Esophagus squamous epithelium (tissue), 5 donors: ENCODE measurements at places on chromosomes 11 and 22. TPM values are rescaled to one million over a fixed set of nuclear protein-coding genes. Genes with fewer than 3 reads are reported as not detected.

The FAM168A gene
- total RNA-seq = 9.4 TPM

DNA sequence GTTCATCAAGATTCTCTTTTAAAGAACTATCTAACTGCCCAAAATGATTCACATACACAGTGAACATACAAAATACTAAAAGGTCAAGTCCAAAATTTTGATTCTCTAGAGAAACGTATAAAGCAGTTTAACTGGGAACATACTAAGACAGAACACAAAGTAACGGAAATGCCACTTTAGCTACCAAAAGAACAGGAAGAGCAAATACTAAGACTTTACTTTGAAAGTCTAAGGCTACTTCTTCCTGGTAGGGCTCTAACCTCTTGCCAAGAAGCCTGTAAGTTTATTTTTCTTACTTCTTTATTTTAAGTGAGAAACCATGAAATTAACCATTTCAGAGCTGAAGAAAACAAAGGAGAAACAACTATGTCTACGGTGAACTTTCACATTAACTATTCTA is 6.2 kb downstream of the PICALM start:
- H3K27ac ChIP-seq = peak overlapping the region; percentile 95
- DNase-seq = no peak
- H3K4me3 ChIP-seq = peak overlapping the region; percentile 78
- no peaks in the 10 kb centered on the region for H3K27me3 ChIP-seq
- no peaks in the 10 kb centered on the region for H3K36me3 ChIP-seq

The ANKK1 gene
- 0.21 TPM for total RNA-seq

- no peak overlapping the region for H3K4me3 ChIP-seq
- no peak for DNase-seq
- no peaks in the 10 kb centered on the region for H3K36me3 ChIP-seq
Measured at GRCh38 chr11:75920848-75921247, 105.8 kb downstream of the UVRAG start.

GRCh38 chr11:34827228-34827627 is 89.0 kb downstream of the APIP start:
- peaks cover 14% of the 10 kb centered on the region for H3K4me1 ChIP-seq
- H3K36me3 ChIP-seq = no peaks in the 10 kb centered on the region
- no peaks in the 10 kb centered on the region for H3K27me3 ChIP-seq
- H3K4me3 ChIP-seq = no peak overlapping the region
- DNase-seq = no peak

DNA sequence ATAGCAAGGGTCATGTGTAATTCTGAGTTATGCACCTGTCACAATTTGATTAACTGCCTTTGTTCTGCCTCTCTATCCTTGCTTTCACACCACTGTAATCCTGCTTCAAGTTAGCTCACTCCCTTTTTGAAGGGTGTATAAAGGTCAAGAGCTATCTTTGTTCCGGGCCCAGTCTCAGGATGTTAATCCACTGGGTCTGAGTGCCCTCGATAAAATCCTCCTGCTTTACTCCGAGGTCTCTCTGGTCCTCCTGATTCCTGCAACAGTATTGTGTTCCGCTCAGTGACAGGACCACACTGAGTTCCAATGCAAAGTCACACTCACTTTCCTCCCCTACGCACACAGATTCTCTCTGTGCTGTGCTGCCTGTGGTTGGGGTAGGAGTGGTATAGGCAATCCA is 186.5 kb downstream of the DYNC2H1 start:
- no peak overlapping the region for H3K27ac ChIP-seq
- DNase-seq = no peak
- H3K27me3 ChIP-seq = no peaks in the 10 kb centered on the region
- H3K36me3 ChIP-seq = peaks cover 55% of the 10 kb centered on the region
- H3K4me1 ChIP-seq = no peaks in the 10 kb centered on the region

DNA sequence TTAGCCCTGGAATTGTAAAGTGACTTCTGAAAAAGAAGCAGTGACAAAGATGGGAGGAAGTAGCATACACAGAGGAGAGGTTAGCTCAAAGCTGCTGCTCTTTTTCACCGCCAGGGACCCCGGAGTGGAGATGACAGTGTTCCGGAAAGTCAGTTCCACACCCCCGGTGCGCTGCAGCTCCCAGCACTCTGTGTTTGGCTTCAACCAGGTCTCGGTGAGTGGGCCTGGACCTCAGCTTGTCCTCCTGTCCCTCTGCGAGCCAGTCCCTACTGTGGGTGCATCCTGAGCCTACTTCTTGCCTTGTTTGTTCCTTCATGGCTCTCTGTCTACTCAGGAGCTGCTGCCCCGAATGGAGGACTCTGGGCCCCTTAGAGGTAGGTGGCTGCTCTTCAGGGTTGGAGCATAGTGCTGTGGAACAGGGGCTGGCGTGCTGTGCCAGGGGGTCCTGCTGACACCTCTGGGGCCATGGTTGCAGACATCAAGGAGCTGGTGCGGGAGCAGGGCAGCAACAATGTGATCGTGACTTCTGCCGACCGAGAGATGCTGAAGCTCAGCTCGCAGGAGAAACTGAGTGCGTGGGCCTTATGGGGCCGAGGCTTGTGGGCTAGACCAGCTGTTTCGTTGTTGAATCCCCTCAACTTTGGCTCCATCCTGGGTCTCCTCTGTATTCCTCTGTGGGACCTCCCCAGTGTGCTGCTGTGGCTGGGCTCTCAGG is 1.7 kb downstream of the PCNX3 start:
- no peak overlapping the region for H3K27ac ChIP-seq
- peaks cover 27% of the 10 kb centered on the region for H3K4me1 ChIP-seq
- H3K36me3 ChIP-seq = peaks cover 62% of the 10 kb centered on the region
- H3K27me3 ChIP-seq = no peaks in the 10 kb centered on the region
- no peak overlapping the region for H3K4me3 ChIP-seq

The TRIM66 gene
- total RNA-seq = 4.7 TPM

GRCh38 chr11:63709336-63709884 is 28.1 kb downstream of the RTN3 start:
- no peaks in the 10 kb centered on the region for H3K27me3 ChIP-seq
- H3K4me3 ChIP-seq = no peak overlapping the region
- H3K36me3 ChIP-seq = no peaks in the 10 kb centered on the region

DNA sequence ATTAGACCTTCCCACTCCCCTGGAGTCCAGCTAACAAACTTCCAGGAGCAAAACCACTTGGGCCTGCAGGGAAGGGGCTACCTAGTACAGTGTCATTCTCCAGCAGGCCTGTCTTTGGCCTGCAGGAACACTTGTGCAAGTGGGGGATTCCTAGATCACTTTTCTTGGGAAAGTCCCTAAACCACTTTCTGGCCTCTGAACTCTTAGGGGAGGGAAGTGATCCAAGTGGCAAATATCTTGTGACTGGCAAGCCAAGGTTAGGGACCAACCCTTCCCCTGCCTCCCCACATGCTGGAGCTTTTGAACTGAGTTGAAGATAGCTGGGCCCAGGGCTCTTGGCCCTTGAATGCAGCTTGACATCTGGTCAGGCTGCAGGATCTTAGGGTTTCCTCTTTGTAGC is 17.2 kb downstream of the PPFIBP2 start:
- H3K27ac ChIP-seq = no peak overlapping the region
- H3K4me1 ChIP-seq = no peaks in the 10 kb centered on the region
- DNase-seq = no peak
- H3K4me3 ChIP-seq = no peak overlapping the region

The MS4A15 gene
- not detected for total RNA-seq

DNA sequence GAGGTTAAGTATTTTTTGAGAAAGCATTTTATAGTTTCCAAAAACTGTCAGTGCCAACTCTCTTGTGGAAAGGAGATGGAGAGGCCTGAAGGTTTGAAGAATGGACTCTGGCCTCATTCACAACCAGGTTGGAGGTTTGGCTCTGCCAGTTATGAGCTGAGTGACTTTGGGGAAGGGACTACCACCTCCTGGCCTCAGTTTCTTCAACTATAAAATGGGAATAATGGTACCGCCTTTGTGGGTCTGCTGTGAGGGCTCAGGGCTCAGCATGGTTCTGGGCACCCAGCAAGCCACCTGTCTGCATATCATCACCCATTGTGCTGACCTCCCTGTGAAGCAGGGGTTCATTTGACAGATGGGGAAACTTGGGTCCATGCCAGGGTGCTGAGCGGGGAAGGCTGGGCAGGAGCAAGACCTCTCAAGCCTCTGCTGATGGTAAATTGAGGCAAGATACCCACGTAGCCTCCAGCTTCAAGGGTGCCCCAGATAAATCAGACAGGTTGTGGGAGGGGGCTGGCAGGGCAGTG is 3.5 kb upstream of the LIF start:
- H3K27ac ChIP-seq = no peak overlapping the region
- H3K36me3 ChIP-seq = no peaks in the 10 kb centered on the region
- DNase-seq = no peak
- H3K27me3 ChIP-seq = peaks cover 47% of the 10 kb centered on the region
- no peak overlapping the region for H3K4me3 ChIP-seq

- DNase-seq = no peak
- H3K4me3 ChIP-seq = peak overlapping the region; percentile 74
- H3K4me1 ChIP-seq = peaks cover 40% of the 10 kb centered on the region
- H3K27me3 ChIP-seq = no peaks in the 10 kb centered on the region
- peaks cover 14% of the 10 kb centered on the region for H3K36me3 ChIP-seq
Measured at GRCh38 chr11:65116370-65117205, 913 bp downstream of the ZNHIT2 start.

GRCh38 chr11:130873761-130874160 is 42.5 kb downstream of the SNX19 start:
- peaks cover 32% of the 10 kb centered on the region for H3K4me1 ChIP-seq
- DNase-seq = no peak
- H3K27ac ChIP-seq = no peak overlapping the region
- H3K27me3 ChIP-seq = no peaks in the 10 kb centered on the region
- peaks cover 3% of the 10 kb centered on the region for H3K36me3 ChIP-seq

DNA sequence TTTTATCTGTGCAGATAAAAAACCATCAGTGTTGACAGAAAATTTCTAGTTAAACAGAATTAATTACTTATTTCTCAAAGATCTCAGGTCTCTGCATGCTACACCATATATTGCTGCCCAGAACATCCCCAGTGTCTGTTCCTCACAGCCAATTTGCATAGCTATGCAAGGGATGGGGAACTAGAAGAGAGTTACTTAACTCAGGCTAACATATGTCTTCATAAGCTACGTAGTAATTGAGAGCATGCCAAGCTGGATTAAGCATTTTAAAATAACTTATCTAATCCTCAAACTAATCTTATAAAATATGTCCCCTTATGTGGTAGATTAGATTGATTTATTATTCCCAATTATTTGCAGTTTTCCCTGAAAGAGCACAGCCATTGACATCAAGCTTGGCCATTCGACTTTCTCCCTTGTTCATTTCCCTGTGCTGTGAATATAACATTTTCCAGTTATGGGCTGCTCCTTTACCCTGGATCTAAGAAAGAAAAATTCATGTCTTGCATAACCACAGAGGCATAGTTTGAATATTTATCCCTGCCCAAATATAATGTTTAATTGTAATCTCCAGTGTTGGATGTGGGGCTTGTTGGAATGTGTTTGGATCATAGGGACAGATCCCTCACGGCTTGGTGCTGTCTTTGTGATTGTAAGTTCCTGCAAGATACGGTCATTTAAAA is 69.1 kb downstream of the C11orf87 start:
- no peak overlapping the region for H3K4me3 ChIP-seq
- no peak for DNase-seq
- no peak overlapping the region for H3K27ac ChIP-seq
- H3K4me1 ChIP-seq = no peaks in the 10 kb centered on the region

DNA sequence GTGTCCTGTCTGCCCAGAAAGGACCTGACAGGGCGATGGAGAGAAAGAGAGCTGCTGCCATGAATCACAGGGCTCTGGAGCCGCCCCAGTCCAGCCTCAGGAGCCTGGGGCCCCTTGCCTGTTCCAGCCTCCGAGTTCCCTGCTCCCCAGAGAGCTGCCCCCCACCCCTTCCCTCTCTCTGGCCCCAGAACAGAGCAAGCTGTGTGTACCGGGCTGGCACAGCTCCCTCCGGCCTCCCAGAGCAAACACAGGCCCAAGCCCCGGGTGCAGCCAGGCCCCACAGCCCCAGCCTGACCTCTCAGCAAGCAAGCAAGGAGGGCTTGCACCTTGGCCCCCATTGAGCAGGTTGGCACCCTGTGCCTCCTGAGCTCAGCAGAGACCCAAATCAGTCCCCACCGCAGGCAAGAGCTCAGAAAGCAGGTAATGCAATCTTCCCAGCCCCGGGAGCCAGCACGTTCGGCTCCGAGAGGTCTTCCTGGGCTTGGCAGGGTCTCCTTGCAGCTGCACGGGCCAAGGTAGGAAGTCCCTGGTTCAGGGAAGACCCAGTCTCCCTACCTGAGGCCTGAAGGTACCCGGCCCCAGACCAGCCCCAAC is 1.4 kb downstream of the PACSIN3 start:
- peak overlapping the region; percentile 92 for H3K27ac ChIP-seq
- H3K4me1 ChIP-seq = peaks cover 67% of the 10 kb centered on the region
- H3K36me3 ChIP-seq = peaks cover 8% of the 10 kb centered on the region
- H3K4me3 ChIP-seq = peak overlapping the region; percentile 94
- no peaks in the 10 kb centered on the region for H3K27me3 ChIP-seq

The PPP1R14B gene
- 279 TPM for total RNA-seq

DNA sequence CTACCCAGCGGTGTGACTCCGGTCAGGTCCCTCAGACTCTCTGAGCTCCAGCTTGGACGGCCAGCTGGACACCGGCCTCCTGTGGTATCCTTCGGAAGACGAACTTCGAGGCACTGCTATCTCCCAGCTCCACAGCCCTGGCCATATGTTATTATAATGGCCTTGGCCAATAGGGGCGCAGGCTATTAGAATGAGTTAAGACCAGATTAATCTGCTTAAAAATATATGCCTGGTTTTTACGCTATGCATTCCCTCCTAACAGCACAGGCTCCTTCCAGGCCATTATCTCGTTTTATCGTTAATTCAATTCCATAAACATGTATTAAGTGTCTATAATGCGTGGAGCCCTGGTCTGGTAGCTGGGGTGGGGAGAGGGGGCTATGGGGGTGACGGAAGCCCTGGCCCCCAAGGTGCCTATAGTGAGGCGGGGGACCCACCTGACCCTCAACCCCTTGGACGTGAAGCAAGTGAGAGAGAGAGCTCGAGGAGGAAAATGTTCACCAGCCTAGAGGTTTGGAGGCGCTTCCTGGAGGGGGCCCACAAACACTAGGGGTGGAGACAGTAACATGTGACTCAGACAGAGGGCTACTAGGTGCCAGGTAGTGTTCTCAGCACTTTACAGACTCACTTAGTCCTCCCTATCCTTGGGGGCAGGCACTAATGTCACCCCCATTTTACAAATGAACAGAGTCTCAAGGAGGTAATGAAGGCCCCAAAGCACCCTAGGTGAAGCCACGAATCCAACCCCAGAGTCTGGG is 37.5 kb upstream of the TCF20 start:
- H3K4me1 ChIP-seq = peaks cover 18% of the 10 kb centered on the region
- H3K4me3 ChIP-seq = no peak overlapping the region
- H3K27me3 ChIP-seq = no peaks in the 10 kb centered on the region
- no peak overlapping the region for H3K27ac ChIP-seq
- H3K36me3 ChIP-seq = no peaks in the 10 kb centered on the region
- no peak for DNase-seq

The KRTAP5-9 gene
- total RNA-seq = not detected

DNA sequence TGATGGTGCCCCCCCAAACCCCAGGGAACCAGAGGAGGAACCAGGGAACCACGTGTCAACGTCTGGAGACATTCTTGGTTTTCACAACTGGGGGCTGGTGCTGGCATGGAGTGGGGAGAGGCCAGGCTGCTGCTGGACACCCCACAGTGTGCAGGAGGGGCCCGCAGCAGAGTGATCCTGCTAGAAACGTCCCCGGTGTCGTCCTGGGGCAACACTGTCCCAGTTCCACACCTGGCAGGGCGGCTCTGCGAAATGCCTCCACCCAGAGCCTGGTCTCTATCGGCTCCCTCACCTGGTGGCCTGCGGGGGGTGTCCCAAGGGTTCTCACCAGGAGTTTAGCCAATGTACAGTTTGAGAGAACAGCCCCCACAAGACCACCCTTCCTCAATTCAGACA is 226.3 kb downstream of the CTTN start:
- no peak overlapping the region for H3K27ac ChIP-seq
- H3K36me3 ChIP-seq = no peaks in the 10 kb centered on the region
- no peak overlapping the region for H3K4me3 ChIP-seq
- H3K27me3 ChIP-seq = peaks cover 12% of the 10 kb centered on the region
